ENCODE measurements at places on chromosomes 2 and 18.

DNA sequence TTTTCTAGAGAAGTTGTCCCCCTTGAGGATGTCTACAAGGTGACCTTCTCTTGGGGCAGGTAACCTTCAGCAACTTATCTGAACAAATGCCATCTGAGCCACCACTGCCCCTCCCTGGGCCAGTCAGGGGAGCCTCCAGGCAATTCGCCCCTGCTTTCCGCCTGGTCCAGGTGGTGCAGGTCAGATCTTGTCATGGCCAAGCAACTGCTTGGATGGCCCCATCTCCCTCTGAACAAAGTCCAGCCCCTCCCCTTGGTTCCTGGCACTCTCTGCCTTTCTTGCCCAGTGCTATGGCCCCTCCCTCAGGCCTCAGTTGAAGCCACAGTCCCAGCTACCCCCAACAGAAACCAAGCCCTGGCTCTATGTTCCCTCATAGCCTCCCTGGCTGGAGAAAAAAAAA lies 138.7 kb downstream of the ALPK2 start:
- DNase-seq, result no peak

DNA sequence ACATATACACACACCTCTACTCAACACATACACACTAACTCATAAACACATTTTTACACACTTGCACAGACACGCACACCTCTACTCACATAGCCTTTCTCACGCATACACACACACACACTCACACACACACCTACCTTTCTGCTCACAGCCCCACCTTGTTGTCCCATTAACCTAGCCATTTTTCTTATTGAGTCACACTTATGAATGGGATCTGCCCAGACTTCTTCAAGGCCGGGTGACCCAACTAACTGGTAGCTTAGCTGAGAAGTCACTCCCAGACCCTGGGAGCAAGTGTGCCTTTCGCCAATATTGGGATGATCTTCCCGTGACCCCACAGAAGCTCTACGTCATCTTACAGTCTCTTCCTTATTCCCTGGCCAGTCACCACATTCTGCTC lies 192.2 kb downstream of the NCK2 start:
- no peak for DNase-seq

GRCh38 chr2:241161646-241162281 lies 11.5 kb downstream of the PPP1R7 start:
- peak; percentile 58 for DNase-seq

DNA sequence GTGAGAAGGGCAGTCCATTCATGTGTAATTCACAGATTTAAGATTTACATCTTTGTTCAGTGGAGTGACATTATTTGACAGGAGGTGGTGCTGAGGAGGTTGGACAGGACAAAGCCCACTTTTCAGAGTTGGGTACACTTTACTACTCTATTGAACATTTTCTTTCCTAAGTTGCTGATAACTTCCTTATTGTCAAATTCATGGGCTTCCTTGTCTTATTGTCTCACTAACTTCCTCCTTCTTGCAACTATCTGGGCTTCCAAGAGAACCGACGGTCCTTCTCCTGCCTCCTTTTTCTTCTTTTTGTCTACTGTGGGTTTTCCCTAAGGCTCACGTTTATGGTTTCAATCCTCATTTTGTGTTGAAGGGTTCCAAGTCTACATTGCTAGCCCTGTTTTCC lies 67.7 kb upstream of the DNMT3A start:
- DNase-seq, result no peak

GRCh38 chr2:188235364-188235763 lies 56.3 kb upstream of the GULP1 start:
- DNase-seq, result no peak
